ENCODE measurements at places on chromosomes 11 and 22. TPM values are rescaled to one million over a fixed set of nuclear protein-coding genes. Genes with fewer than 3 reads are reported as not detected.

- H3K27me3 ChIP-seq, result no peaks in the 10 kb centered on the region
- no peak overlapping the region for H3K4me3 ChIP-seq
- no peaks in the 10 kb centered on the region for H3K4me1 ChIP-seq
Measured at GRCh38 chr11:7654195-7654705, 19.1 kb downstream of the CYB5R2 start.

- H3K36me3 ChIP-seq, result no peaks in the 10 kb centered on the region
- no peak overlapping the region for H3K4me3 ChIP-seq
- peaks cover 14% of the 10 kb centered on the region for H3K4me1 ChIP-seq
- DNase-seq, result no peak
Measured at GRCh38 chr11:102276362-102276761, 40.9 kb upstream of the BIRC3 start.

- no peak overlapping the region for H3K27ac ChIP-seq
- no peak for DNase-seq
- H3K36me3 ChIP-seq, result no peaks in the 10 kb centered on the region
- H3K27me3 ChIP-seq, result peaks cover 2% of the 10 kb centered on the region
- no peaks in the 10 kb centered on the region for H3K4me1 ChIP-seq
Measured at GRCh38 chr11:88619071-88619425, 281.5 kb upstream of the CTSC start.

DNA sequence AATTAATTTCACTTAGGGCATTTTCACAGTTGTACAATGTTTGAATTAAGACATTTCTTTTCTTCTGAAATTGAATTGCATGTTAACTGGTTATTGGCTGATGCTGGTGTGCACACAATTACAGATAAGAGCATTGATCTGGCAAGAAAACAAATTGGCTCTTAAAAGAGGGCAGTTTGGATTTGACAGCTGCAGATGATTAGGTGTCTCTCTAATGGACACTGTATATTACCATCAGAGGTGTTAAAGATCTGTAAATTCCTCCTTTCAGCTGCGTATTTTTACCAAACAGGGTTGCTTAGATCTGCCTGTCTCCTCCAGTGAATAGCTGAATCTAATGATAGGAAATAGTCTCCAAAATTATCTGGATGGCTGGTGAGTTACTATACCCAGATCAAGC is 198.5 kb downstream of the BLID start:
- no peaks in the 10 kb centered on the region for H3K27me3 ChIP-seq
- H3K4me1 ChIP-seq, result no peaks in the 10 kb centered on the region
- no peak for DNase-seq
- no peaks in the 10 kb centered on the region for H3K36me3 ChIP-seq
- no peak overlapping the region for H3K27ac ChIP-seq
- no peak overlapping the region for H3K4me3 ChIP-seq

- no peak for DNase-seq
- peaks cover 33% of the 10 kb centered on the region for H3K36me3 ChIP-seq
- H3K27ac ChIP-seq, result peak overlapping the region; percentile 71
- no peaks in the 10 kb centered on the region for H3K27me3 ChIP-seq
Measured at GRCh38 chr11:118353084-118353710, 6.2 kb upstream of the UBE4A start.

DNA sequence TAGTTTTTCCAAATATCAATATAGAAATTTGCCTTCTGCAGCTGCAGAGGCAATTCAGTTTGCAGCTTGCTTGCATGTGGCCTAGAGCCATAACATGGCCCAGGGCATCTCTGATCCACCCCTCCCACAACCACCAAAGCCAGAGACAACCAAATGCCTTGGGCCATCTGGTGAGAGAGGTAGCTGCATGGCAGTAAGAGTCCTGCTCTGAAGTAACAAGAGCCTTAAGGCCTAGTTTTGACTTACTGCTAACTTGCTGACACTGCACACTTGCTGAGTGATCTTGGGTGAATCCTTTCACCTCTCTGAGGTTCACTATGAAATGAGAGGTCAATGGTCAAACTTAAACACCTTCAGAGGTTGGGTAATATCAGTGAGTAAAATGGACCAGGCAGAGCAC is 4.9 kb upstream of the SPECC1L start:
- H3K36me3 ChIP-seq, result no peaks in the 10 kb centered on the region
- peaks cover 2% of the 10 kb centered on the region for H3K4me1 ChIP-seq
- H3K27ac ChIP-seq, result no peak overlapping the region

GRCh38 chr22:37049224-37049623 is 2.3 kb upstream of the KCTD17 start:
- no peak for DNase-seq
- peaks cover 35% of the 10 kb centered on the region for H3K4me1 ChIP-seq
- no peak overlapping the region for H3K4me3 ChIP-seq

DNA sequence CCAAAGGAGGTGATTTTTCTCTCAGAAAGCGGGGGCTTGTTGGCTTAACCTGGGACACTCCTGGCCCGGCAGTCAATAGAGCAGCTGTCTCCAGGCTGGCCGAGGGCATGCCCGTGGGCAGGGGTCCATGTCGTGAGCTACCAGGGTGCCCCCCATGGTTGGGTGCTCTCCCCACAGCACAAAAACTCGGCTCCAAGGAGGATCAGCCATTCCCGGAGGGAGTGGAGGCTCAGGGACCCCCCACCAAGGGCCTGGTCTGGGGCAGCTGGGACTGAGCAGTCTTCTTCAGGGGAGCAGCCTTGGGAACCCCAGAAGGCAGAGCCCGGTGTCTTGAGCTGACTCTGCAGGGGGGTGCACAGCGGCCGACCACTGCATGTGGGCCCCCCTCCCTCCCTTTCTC is 20.8 kb upstream of the TH start:
- H3K4me1 ChIP-seq, result peaks cover 2% of the 10 kb centered on the region
- DNase-seq, result no peak
- no peak overlapping the region for H3K27ac ChIP-seq
- no peaks in the 10 kb centered on the region for H3K36me3 ChIP-seq

DNA sequence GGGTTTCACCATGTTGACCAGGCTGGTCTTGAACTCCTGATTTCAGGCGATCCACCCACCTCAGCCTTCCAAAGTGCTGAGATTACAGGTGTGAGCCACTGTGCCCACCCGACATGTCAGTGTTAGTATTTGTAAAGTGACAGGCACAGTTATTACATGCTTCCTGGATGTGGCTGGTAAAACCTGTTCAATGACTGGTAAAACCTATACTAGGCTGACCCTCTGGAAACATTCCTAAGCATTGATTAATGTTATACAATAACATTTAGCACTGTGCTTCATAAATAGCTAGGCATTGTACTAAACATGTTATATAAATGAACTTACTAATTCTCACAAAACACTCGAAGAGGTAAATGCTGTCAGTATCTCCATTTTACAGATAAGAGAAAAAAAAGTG is 20.9 kb upstream of the JHY start:
- no peak overlapping the region for H3K27ac ChIP-seq
- peaks cover 23% of the 10 kb centered on the region for H3K27me3 ChIP-seq
- no peak for DNase-seq
- peaks cover 7% of the 10 kb centered on the region for H3K4me1 ChIP-seq

DNA sequence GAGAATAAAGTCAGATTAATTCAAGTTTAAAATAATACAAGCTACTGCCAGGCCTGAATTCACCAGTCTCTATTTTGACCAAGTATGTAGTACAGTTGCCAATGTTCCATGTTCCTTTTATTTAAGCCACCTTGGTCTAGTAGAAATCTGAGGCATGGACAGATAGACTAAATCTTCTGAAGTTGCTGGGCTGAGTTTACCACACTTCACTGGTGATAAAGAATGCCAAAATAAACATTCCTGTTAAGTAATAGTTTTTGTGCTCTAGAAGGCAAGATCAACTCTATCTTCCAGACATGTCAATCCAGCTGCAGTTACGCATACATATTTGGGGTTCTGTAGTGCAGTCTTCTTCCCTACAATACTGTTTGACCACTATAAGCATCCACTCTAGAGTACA is 83.9 kb upstream of the C11orf87 start:
- no peak overlapping the region for H3K4me3 ChIP-seq
- no peak overlapping the region for H3K27ac ChIP-seq
- H3K27me3 ChIP-seq, result no peaks in the 10 kb centered on the region
- H3K36me3 ChIP-seq, result no peaks in the 10 kb centered on the region

DNA sequence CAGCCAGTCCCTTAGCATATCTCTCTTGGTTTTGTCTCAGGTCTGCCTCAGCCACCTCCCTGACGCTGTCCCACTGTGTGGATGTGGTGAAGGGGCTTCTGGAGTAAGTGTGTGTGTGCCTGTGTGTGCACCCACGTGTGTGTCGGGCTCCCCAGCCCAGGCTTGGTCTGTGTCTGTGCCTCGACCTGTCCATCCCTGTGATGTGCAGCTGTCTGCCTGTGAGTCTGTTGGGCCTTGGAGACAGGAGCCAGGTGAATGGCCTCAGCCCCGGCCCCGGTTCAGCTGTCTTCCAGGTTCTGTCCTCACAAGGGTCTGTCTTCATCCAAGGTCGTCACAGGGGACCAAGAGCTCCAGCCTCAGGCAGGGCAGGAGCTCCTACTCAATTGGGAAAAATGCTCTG is 9.8 kb downstream of the ATG16L2 start:
- H3K36me3 ChIP-seq, result peaks cover 22% of the 10 kb centered on the region
- H3K4me3 ChIP-seq, result no peak overlapping the region
- no peak for DNase-seq
- H3K27ac ChIP-seq, result peak overlapping the region; percentile 57
- H3K27me3 ChIP-seq, result no peaks in the 10 kb centered on the region

Gene CHID1
- 61.5 TPM for total RNA-seq

Gene OR52H1
- not detected for total RNA-seq
